ENCODE measurements at places on chromosomes 3 and 15. TPM values are rescaled to one million over a fixed set of nuclear protein-coding genes. Genes with fewer than 3 reads are reported as not detected.

Gene MNS1
- total RNA-seq, result 9.6 TPM

Gene ADAMTSL3
- not detected for total RNA-seq

- no peak for DNase-seq
Observed at GRCh38 chr3:78963771-78964170, 804.0 kb downstream of the ROBO1 start.

DNA sequence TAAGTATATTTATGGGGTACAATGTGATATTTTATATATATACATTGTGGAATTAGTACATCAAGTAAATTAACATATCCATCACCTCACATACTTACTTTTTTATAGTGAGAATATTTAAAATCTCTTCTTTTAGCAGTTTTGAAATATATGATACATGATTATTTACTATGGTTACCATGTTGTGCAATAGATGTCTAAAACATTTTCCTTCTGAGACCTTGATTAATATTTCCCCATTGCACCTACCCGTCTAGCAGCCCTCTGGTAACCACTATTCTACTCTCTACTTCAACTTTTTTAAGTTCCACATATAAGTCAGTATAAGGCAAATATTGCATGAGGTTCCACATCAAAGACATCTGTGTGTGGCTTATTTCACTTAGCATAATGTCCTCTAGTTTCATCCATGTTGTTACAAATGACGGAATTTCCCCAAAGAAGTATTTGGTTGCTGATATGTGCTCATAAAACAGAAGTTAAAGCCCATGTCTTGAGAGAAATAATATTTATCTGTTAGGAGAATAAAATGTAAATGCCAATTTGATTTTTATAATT, 29.6 kb upstream of the NFKBIZ start:
- no peak for DNase-seq

DNA sequence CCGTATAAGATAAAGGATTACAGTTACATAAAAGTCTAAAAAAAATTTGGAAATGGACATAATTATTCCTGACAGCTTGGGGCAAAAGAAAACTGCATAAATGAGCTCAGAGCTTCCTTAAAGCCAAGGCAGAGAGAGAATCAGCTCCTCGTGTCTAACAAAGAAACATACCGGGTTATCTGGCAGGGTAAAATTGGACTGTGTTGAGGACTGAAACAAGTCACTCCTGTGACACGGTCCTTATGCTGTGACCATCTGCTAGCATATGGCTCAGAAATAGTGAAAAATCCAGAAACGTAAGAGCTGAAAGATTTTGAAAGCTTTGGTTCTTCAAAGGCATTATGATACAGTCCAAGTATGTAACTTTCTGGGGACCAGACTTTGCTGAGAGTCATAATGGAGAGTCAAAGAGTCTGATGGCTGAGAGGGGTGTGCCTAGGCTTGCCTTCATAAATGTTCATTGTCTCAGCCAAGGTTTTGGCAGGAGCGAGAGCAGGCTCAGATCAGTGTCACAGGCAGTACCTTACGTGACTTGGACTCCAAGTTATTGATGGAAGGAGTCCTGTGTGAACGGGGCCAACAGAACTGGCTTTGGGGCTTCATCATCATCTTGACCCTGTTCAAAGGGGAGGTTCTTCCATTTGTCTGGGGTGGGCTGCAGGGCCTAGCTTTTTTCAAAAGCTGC, 12.5 kb downstream of the MAP6D1 start:
- DNase-seq, result no peak

DNA sequence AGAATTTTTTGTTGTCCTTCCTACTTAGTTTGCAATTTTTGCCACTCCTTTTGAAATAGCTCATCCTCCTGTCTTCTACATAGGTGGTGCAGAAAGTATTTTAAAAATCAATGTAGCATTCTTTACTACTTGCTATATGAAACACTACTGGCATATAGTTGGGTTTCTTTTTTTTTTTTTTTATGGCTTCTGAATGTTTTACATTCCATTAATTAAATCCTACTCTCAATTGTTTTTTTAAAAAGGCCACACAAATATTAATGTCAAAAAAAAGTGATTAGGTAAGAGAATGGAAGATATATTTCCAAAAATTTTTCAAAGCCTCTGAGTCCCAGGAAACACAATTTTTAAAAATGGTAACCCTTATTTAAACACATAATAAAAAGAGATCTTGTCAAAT, 262.6 kb downstream of the MAGI1 start:
- DNase-seq, result no peak

GRCh38 chr3:187709155-187709554, 6.8 kb upstream of the RTP2 start:
- no peak for DNase-seq

- no peak for DNase-seq
Observed at GRCh38 chr15:41940441-41940857, 31.9 kb downstream of the EHD4 start.

Data from neural crest cell (in vitro differentiated cells).